ENCODE measurements at places on chromosomes 13 and 19.
A peak's percentile ranks its signal among the peaks of the same experiment; 100 is the strongest.

DNA sequence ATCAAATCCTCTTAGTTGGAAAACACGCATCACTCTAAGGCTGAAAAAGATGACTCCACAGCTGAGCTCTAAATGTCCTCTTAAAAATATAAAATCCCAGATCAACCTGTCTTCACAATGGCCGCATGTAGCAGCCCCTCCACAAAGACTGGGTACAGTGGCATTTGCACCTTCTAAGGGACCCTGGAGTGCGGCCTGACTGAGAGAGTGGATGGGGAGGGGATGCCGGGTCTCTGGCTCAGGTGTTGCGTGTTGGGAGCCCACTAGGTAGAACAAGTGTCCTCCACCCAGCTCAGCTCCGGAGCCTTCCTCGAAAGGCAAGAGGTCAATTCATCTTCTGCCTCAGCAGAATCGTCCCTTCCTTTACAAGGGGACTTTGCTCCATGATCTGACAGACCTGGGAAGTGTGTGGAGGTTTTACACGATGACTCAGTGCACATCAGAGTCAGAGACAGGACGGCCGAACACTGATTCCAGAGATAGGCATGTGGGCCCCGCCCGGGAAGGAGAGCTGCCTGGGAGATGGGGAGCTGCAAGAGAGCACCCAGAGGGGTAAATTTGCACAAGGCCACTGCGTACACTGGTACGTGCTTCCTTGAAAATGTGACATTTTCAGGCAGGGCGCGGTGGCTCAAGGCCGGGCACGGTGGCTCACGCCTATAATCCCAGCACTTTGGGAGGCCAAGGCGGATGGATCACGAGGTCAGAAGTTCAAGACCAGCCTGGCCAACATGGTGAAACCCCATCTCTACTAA is 23.5 kb upstream of the SLC15A1 start:
- DNase-seq, result no peak

- no peak for DNase-seq
Measured at GRCh38 chr19:15115080-15115479, 7.9 kb downstream of the SYDE1 start.

- DNase-seq, result no peak
Measured at GRCh38 chr13:44140888-44141724, 232.5 kb upstream of the SERP2 start.

- DNase-seq, result no peak
Measured at GRCh38 chr19:13036366-13036976, 41.2 kb downstream of the NFIX start.

DNA sequence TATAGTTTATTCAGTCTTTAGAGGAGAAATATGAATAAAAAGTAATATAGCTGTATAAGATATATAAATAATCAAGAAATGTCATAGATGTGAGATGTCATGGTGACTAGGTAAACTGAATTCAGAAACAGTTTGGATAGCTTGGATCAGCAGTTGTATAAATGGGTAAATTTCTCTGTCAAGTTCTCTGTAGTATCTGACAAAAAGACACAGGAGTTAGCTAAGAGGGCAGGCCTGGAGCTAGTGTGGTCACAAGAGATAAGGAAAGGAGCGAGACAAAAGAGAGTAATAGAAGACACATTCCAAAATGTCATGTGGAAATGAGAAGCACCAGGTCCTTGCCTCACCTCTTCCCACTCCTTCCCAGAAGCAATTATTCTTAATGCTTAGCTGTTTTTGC is 349.0 kb downstream of the LMO7 start:
- DNase-seq, result no peak

- no peak for DNase-seq
Measured at GRCh38 chr13:26727633-26728032, 33.0 kb downstream of the GPR12 start.

- DNase-seq, result no peak
Measured at GRCh38 chr13:31191748-31192147, 8.0 kb upstream of the B3GLCT start.

GRCh38 chr13:33509642-33510229 is 224.2 kb upstream of the STARD13 start:
- DNase-seq, result no peak

GRCh38 chr13:100722517-100722916 is 47.9 kb upstream of the TMTC4 start:
- DNase-seq, result no peak

DNA sequence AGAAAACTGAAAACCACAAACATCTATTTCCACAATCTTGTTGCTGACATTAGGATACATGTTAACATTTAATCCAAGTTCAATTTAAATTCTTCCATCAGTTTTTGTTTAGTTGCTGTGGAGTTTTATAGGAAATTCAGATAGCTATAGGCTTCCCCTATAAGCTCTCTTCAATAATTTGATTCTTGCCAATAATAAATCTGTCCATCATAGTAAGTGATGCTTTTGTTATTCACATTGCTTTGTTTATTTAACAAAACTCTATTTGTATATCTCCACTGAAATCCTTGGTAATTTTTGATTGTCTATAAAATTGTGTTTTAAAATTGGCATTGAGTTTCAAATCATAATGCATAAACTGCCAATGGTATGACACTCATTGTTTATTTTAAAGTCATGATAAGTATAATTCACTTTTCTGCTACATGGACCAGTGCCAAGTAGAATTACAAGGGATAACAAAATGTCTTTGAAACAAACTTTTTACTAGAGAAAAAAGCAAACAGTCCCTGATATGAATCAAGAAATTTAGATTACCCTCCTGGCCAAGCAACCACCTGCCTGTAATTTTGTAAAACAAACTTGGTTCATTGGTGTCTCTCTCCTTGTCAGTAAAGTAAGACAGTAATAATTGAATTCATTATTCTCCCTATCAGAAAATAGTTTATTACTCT is 577.3 kb upstream of the GPC6 start:
- DNase-seq, result no peak

- no peak for DNase-seq
Measured at GRCh38 chr13:112954488-112955270, 14.3 kb upstream of the MCF2L start.

GRCh38 chr19:16637535-16637934 is 9.5 kb upstream of the MED26 start:
- DNase-seq, result no peak

DNA sequence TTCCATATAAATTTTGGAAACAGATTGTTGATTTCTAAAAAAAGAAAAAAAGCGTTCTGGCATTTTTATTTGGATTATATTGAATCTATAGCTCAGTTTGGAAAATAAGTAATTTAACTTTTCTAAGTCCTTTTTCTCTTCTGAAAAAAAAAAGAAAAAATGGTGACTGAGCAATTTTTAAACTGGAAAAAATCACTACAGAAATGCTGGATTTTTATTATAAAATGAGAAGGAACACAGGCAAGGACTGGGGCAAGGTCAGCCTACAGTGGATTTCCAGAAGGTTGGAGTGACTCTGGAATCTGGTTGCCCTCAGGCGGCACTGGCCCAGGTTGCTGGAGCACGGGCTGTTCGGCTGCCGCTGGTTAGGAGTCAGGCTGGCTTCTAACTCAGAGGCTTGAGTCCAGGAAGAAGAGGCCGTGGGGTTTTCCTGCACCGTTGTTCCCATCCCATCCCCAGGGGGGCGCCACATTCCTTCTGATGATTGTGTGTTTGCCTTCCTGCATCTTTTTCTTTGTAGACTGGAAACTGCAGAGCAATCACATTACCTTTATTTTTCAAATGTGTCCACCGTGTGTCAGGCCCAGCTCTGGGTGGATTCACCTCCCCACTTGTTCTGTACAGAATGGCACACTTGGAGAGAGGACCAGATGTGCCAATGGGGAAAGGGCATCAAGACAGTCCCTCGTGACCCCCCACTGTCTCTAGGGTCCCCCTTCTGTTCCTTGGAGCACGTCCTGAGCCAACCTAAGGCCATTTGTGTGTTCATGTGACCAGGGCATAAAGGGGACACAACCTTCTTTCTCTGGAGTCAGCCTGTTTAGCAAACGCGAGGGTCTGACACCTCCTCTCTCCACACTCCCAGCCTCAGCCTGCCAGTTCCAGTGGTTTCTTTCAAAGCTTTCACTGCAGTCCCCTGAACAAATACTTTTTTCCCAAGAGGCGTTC is 44.5 kb upstream of the GTF3A start:
- DNase-seq, result peak; percentile 75

DNA sequence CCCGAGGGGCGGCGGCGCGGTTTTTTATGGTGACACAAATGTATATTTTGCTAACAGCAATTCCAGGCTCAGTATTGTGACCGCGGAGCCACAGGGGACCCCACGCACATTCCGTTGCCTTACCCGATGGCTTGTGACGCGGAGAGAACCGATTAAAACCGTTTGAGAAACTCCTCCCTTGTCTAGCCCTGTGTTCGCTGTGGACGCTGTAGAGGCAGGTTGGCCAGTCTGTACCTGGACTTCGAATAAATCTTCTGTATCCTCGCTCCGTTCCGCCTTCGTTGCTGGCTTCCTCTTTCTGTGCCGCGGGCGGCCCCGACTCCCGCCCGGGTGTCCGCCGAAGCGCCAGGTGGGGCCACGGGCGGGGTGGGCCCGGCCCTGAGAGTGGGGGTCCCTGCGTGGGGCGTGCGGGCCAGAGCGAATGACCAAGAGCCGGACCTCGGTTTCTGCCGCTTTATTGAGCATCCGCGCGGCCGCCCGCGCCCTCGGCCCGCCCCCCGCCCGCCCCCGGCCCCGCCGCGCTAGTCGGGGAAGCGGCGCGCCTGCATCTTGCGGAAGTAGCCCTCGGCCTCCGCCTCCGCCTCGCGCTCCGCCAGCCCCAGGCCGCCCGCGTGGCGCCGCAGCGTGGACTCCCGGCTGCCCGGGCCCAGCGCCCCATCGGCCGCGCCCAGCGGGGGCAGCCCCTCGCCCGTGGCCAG is 9.6 kb downstream of the PLPPR3 start:
- no peak for DNase-seq

- DNase-seq, result no peak
Measured at GRCh38 chr13:43157796-43158195, 134.4 kb downstream of the DNAJC15 start.

DNA sequence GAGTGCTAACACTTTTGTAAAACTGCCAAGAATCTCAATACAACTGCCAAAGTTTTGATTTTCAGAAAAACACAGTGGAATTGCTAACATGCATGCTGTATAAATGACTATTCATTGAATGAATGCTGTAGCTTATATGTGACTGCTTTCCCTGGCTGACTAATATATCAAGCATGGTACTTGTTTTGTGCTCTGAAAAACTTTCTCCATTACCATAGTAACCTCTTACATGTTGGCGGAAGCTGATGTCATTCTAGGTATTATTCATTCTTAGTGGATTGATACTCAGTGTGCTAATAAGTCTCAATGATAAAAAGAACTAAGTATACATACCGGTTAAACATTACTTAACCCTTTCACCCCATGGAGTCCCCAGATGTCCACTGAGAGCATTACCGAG is 166.1 kb upstream of the MYO16 start:
- no peak for DNase-seq

DNA sequence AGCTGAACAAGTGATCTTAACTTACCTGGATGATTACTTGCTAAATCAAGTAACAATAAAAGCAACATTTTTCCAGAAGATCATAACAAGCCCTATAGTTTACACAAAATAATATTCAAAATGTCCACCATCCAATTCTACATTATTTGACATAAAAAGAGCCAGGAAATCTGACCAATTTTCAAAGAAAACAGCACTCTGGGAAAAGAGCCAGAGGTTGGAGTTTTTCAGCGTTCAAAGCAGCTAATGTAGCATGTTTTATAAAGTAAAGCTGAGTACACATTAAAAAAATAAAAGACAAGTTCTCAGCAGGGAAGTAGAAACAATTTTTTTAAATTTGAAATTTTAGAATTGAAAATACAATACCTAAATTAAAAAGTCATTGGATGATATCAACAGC is 62.6 kb downstream of the UFM1 start:
- no peak for DNase-seq

- no peak for DNase-seq
Measured at GRCh38 chr19:41304706-41305483, 5.1 kb upstream of the CCDC97 start.

- DNase-seq, result no peak
Measured at GRCh38 chr13:40149611-40150274, 494.3 kb downstream of the COG6 start.

- DNase-seq, result no peak
Measured at GRCh38 chr19:33285441-33285927, 16.9 kb downstream of the CEBPA start.

DNA sequence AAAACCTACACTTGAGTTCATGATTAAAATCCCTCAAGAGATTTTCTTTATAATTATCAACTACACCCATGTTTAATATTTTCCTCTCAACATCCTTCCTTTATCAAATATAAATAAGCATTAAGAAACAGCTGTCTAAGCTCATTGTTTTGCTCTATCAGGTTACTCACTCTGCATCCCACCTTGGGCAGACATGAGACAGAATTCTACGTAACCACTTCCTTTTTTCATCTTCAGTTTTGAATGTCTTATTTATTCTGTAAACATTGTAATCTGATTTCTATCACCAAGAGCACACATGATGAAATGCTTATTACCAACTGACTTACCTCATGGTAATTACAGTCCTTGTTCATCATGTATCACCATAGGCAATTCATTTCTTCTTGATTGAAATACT is 1256.6 kb upstream of the ATXN8OS start:
- DNase-seq, result no peak

GRCh38 chr19:33289261-33289660 is 13.1 kb downstream of the CEBPA start:
- no peak for DNase-seq

GRCh38 chr13:76874479-76874878 is 11.7 kb downstream of the KCTD12 start:
- DNase-seq, result peak; percentile 31

- DNase-seq, result peak; percentile 90
Measured at GRCh38 chr19:17784201-17785008, 10.5 kb upstream of the B3GNT3 start.

- DNase-seq, result no peak
Measured at GRCh38 chr13:85099245-85099644, 700.0 kb downstream of the SLITRK6 start.

DNA sequence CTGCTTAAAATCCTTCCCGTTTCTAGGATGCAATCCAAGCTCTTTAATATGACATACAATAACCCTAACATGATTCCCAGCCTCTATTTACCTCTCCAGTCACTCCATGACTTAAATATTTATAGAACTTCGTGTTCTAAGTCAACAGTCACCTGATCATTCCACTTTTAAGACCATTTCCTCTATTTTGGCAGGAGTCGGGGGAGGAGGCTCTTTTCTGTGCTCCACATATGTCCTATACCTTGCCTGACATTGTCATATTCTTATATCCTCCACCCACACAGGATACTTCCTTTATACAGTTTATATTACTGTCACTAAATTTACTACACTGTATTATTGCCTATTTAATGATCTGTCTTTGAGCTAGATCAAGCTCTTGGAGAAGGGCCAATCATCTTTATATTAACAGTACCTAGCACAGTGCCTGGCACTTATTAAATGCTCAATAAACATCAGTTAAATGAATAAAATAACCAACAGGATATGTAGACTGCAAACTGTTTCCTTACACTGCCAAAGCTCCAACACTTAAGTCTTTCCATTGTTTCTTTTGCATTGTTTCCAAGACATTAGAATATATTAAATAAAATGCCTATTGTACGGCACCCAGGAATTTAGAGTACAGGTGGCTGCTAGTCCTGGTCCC is 2.7 kb downstream of the ARGLU1 start:
- DNase-seq, result no peak

- DNase-seq, result peak; percentile 25
Measured at GRCh38 chr13:22961835-22962537, 218.8 kb upstream of the SGCG start.

- DNase-seq, result no peak
Measured at GRCh38 chr13:24149246-24150032, 11.1 kb upstream of the SPATA13 start.

- DNase-seq, result peak; percentile 51
Measured at GRCh38 chr19:43504426-43505185, at the start of gene PHLDB3. Gene PHLDB3 (minus strand): TSS chr19:43504746. CDS start chr19:43504118, 628 bp downstream.

GRCh38 chr13:52067237-52067636 is 42.7 kb downstream of the UTP14C start:
- no peak for DNase-seq

GRCh38 chr19:2625434-2625833 is 77.1 kb downstream of the GNG7 start:
- no peak for DNase-seq

All from GM13976 (cell line).